ENCODE measurements at places on chromosomes 12 and 14.

DNA sequence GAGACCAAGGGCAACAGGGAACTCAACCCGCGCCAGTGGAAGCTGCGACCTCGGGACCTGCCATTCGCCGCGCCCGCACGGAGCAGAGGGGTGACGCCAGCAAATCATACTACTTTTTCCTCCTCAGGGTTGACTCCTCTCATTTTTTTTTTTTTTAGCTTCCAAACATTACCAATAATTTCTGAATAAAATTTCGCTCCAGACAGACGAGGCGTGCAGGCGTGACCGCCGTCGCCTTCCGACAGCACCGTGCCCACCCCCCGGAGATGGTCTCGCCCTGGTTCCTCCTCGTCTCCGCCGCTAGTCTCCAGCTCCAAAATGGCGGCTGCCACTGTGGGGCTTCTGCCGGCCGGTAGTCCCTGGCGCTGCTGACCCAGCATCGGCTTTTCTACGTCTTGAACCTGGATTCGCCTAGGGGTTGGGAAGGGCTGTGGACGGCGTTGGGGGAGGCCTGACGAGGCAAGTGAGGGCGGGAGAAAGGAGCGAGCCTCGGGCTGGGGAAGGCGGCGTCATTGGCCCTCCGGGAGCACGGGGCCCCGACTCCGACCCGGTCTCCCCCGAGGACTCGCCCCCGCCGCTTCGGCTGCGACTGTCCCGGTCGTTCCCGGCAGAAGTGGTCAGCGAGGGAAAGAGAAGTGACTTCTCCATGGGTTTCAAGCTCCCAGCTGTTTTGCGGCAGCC lies at the start of the genes CPSF2 and NDUFB1:
Gene CPSF2 (plus strand): TSS at position 300 of the 681 bp plus-strand sequence. CDS start 9,016 bp downstream, outside the sequence.
Gene NDUFB1 (minus strand): TSS at position 37 of the 681 bp plus-strand sequence. CDS start 4,069 bp downstream, outside the sequence.
- DNase-seq = peak; percentile 92

DNA sequence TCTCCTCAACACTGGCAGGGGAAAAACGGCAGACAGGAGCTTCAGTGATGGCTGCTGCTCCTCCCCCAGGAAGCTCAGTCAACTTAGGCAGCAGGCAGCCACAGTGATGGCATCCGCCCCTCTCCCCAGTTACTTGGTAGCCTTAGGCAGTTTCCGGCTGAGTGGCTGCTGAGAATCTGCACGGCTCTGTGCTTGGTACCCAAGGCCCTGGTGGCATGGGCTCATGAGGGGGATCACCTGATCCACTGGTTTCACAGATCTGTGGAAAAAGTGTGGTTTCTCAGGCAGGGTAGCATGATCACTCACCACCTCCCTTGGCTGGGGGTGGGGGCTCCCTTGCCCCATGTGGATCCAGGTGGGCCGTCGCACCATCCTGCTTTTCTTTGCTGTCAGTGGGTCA lies 244.6 kb upstream of the MDGA2 start:
- no peak for DNase-seq

- no peak for DNase-seq
Measured at GRCh38 chr12:27345376-27345775, 12.7 kb downstream of the BMAL2 start.

GRCh38 chr12:105030820-105031807 lies 45.0 kb downstream of the NOPCHAP1 start:
- DNase-seq = no peak

- no peak for DNase-seq
Measured at GRCh38 chr12:104025771-104026170, 24.2 kb downstream of the GLT8D2 start.

- DNase-seq = no peak
Measured at GRCh38 chr14:53542732-53543131, 389.6 kb upstream of the DDHD1 start.

DNA sequence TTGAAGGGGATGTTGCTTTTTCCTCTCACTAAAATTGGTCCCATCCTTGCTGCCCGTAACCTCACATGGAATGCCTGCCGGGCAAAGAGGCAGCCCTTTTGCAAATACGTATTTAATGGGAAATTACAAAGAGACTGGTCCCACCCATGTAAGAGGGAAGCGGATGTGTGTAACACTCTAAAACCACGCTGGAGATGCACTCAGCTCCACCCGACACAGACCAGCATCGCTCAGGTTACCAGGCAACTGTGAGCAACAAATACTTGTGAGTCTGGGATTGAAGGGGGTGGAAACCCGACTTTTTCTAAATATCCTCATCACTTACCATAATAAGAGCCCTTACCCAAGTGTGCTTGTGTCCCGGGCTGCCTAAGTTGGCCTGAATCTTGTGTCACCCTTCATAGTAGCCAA lies 47.7 kb downstream of the ELK3 start:
- peak; percentile 63 for DNase-seq

DNA sequence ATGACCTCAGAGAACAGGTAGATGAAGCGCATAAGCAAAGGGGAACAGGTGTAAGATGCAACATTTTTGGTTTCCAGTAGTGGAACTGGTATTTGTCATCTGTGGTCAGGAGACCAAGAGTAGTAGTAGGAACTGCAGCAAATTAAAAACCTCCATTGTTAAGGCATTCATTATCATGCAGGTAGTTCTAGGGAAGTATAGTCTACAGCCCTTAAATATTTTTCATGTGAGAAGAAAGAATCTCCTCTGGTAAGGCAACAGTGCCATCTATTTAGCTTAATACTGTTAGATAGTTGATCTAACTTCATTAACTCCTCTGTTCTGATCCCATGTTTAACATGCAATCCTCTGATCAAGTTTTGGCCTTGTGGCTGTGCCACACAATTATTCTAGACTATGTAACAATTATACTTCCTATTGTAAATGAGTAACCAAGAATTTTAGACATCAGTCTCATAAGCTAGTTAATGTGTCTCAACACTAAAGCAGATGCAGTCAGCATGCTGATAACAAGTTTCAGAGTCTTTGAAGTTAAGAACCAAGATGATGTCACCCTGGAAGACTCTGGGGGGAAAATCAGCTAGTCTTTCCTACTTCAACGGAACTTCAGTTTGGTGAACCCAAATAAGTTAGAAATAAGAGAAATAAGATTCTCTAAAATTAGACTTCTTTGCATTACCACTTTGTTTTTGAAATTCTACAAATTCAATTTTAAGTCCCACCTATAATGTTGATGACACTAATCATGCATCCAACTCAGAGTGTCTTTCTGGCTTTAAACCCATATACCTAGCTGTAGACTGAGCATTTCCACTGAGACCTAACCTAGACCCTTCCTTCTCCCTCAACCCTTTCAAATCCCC lies 70.9 kb downstream of the STXBP6 start:
- no peak for DNase-seq

DNA sequence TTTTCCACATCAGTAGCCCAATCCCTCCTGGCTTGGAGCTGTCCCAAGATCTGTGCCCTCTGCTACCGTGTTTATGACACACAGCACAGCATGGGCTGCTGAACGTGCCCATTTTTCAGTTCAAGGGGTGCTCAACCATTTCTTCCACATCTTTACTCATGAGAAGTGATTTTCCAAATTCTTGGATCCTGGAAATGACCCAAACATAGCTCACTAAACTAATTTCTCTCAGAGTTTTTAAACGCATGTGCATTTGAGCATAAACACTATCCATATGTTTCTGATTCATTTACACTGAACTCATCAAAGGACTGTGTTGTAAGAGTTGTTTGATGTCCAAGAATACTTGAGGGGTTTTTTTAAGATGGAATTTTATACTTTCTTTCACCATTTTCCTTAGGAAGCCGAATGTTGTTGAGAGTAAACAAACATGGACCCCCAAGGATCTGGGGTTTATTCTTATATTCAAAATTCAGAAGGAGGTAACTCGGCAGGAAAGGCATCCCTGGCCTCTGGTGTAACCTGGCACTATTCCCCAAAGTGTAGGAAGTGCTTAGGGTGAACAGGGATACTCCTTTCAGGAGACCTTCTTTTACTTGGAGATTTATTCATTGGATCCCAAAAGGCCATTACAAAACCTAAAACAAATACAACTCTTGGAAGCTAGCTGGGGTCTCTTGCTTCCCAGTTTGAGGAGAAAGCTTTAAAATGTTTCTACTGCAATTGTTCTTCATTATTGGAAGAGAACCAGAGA lies 215.0 kb downstream of the BMP4 start:
- DNase-seq = no peak

GRCh38 chr12:112401903-112402498 lies 7.4 kb downstream of the RPL6 start:
- no peak for DNase-seq

Measured in stimulated activated CD8-positive, alpha-beta memory T cell treated with anti-CD3 and anti-CD28 coated beads, Interleukin-4, amount 100 ng/mL, for 48 hours (primary cell).